ENCODE measurements at places on chromosomes 3 and 15.
A peak's percentile ranks its signal among the peaks of the same experiment; 100 is the strongest.

GRCh38 chr15:26628879-26629529, 143.9 kb downstream of the GABRB3 start:
- peak; percentile 39 for DNase-seq

DNA sequence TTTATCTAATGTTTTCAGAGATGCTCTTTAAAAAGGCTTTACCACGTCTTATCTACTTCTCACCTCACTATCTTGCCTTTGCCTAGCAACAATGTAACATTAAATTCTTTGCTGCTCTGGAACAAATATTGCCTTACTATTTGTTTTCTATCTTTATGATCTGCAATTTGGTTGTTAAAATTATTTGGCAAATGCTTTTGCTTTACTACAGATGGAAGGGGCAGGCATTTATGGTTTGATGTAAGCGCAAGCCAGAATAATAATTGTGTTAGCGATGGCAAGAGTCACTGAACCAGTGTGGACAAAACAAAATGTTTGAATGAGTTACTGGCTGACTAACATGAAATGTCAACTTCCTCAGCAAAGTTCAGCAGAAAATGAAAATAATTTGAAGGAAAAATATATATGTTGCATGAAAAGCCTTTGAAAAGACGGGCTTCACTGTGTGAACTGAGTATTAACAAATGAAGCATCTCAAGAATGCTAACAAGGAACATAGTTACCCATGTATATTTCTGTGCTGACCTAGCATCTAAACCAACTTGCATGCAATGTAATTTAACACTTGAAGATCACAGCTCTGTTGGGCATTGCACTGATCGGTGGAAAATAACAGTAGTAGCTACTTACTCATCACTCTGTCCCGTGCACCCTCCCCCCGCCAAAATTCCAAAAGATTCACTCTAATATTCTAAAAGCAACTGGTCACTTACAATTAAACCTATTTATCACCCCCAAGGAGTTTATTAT, 454.0 kb upstream of the ARHGEF26 start:
- no peak for DNase-seq

DNA sequence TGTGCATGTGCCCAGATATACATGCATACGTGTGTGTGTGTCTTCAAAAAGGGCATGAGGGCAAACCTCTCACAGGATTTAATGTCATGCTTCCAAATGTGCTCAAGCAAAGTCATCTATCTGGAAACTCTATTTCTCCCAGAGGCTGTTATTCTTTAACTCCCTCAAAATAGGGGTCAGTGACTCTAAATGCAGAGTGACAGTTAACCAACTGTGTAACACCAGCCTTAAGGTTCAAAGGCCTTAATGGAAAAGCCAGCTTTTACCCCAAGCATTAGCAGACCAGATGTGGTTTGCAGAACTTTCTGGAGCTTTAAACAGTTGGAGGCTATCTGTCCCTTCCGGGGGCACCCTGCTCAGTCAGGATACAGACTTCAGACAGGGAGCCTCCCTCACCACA, 70.4 kb upstream of the SLC7A14 start:
- DNase-seq: no peak

DNA sequence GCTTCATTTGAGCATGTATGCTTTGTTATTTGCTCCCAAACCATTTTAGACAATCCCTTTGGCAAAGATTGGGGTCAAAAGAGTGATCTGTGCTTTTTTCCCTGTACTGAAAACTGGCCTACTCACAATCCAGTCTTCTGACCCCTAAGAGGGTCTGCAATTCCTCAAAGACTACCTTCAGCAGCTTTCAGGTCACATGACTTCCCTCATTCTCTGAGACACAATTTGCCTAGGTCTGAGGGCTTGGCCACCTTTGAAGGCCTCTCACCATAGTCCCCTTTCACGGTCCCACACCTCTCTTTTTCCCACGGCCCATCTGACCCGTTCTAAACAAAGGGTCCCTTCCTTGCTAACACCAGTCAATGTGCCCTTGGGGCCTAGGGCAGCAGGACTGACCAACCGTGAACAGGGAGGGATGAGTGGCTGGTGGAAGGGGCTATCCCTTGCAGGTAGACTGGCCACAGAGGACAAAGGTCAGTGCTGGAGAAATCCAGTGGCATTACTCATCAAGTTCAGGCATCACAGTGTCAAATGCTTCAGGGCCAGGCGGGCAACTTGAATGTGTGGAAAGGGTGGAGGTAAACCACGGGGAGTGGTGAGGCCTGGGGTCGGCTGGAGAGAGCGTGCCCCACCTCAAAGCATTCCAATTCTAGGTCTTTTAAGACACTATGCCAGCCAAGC, 10.8 kb downstream of the RASL12 start:
- DNase-seq: peak; percentile 35

DNA sequence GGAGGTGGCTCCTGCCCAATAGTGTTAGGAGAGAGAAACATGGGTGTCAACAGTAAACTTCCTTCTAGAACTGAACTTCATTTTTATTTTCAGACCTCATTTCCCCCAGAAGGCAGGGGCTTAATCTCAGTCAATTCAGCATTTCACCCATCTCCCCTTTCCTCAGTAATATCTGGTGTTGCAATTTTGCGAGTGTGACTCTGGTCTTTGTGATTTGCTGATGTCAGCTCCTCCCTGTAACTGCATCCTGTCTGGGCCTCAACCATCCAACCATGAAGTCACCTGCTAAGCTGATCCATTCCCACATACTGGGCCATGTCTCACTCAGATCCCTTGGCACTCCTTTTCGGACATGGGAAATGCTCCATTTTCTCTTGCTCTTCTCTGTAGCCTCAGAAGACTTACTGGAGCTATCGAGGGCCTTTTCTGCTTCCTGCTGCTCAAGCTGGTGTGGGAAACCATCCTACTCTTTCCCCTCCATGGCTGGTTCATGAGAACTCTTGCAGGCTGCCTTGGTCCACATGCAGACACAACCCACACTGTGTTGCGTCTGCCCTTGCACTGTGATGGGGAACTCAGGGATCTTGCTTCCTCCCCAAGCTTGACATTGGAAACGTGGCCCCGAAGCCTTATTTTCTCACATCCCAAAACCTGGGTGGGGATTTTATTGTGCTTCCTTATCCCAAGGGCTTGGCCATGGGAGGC, 24.6 kb downstream of the CCR4 start:
- no peak for DNase-seq

- no peak for DNase-seq
Observed at GRCh38 chr3:30754426-30754825, 140.0 kb downstream of the GADL1 start.

DNA sequence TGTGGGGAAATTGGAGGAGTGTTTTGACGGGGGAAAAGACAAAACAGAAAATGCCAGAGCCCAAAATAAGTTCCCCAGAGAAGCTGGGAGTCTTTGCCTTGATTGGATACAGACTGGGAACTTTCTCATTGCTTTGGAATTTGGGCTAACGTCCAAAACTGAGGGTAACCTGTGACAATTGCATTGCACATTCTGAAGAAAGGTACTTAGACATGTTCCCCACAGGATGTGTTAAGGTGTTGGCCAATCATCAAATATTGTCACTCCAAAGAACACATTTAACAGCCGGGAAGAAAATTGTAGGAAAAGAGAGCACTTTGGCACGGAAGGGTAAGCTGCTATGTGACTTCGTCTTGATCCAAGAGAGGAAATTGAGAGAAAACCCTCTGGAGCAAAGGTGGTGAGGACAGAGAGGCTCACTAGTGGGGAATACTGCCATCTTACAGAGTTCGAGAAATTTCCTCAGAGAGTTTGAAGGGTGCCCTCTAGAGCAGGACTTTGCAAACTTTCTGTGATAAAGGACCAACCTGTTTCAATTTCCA, 619.5 kb upstream of the TBL1XR1 start:
- no peak for DNase-seq

DNA sequence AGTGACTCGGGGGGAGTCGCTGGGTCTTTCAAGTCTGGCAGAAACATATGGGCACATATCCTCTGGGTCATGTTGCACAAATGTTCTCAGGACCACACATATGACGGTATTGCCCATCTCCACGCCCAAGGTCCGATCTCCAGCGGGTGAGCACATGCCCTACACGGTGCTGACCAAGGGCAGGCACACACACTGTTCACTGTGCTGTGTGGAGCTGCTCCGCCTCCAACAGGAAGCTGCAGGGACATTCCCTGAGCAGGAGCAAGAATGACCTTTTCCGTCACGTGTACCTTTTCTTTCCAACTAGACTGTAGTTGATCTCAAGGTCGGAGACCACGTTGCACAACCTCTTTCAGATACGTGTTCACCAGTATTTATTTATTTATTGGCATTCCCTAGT, 41.7 kb upstream of the B3GNT5 start:
- DNase-seq: no peak
